ENCODE measurements at places on chromosomes 6 and 20.

- peak; percentile 13 for DNase-seq
Observed at GRCh38 chr6:116392132-116393013, 21.6 kb downstream of the DSE start.

DNA sequence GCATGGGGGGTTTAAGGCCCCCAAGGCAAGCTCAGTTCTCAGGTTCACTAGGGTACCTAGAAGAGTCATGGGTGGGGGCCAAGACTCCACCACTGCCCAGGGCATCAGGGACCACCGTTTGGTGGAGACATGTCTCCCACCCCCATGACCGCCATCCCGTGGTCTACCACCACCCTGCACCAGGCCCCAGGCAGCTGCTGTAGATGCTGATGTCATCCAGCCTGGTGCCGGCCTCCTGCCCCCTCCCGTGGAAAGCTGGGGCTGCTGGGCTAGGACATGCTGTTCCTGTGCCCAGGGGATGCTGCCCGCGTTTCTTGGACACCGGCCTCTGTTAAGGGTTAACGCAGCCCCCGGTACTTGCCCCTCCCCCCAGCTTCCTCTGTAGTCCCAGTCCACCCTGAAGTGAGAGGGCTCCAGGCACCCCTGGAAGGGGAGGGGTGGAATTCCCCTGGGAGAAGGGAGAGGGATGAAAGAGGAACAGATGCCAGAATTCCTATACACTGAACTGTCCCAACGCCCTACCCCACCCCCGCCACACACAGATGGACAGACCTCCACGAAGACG, 587 bp downstream of the IP6K3 start:
- DNase-seq, result no peak

- DNase-seq, result no peak
Observed at GRCh38 chr6:134805168-134805567, 144.7 kb downstream of the ALDH8A1 start.

DNA sequence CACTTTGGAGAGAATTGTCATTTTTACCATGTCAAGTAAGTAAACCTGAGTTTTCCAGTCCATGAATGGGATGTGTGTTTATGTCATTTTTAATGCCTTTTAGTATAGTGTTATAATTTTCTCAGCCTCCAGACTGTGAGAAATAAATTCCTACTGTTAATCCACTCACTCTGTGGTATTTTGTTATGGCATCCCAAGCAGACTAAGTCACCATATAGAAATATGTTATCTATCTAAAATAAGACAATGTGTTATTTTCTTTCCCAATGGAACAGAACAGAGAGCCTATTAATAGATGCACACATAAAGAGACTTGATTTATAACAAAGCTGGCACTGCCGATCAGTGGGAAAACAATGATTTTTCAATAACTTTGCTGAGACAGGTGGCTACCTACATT, 70.2 kb upstream of the SLC4A11 start:
- no peak for DNase-seq

- DNase-seq, result no peak
Observed at GRCh38 chr6:26428206-26428605, 12.1 kb upstream of the BTN3A3 start.

Data from T-helper 9 cell (primary cell).